ENCODE measurements at places on chromosomes 16 and 17. TPM values are rescaled to one million over a fixed set of nuclear protein-coding genes. Genes with fewer than 3 reads are reported as not detected.

The KIAA0513 gene
- total RNA-seq, result 21.7 TPM

The CBX2 gene
- 3.4 TPM for total RNA-seq

The CDK5R1 gene
- 1.6 TPM for total RNA-seq

The PABPN1L gene
- not detected for total RNA-seq

The MRTFB gene
- 54.7 TPM for total RNA-seq

DNA sequence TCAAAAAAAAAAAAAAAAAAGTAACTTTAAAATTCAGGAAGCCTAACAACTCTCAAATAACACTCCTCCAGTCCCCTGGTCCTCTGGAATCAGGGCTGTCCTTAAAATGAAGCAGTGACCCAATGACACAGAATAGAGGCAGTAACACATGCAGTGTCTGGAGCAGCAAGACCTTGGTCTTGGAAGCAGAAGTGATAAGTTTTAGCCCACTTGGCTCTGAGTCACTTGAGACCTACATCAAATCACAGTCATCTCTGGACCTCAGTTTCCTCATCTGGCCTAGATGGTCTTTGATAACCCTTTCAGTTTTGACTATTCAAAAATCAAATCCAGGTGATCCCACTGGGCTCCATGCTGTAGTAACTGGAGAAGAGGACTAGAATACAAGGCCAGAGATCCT lies 39.0 kb downstream of the LYRM1 start:
- H3K4me3 ChIP-seq, result no peak overlapping the region
- no peaks in the 10 kb centered on the region for H3K36me3 ChIP-seq
- H3K27me3 ChIP-seq, result no peaks in the 10 kb centered on the region

DNA sequence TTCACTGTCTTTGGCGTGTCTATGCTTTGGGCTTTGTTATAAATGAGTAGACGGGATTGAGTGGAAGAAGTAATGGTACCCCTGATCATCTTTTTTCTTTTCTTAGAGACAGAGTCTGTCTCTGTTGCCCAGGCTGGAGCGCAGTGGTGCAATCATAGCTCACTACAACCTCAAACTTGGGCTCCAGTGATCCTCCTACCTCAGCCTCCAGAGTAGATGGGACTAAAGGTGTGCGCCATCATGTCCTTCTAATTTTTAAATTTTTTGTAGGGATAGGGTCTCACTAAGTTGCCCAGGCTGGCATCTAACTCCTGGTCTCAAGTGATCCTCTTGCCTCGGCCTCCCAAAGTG lies 14.9 kb upstream of the GPRC5B start:
- no peaks in the 10 kb centered on the region for H3K4me1 ChIP-seq
- H3K27me3 ChIP-seq, result no peaks in the 10 kb centered on the region

- no peaks in the 10 kb centered on the region for H3K36me3 ChIP-seq
- H3K27me3 ChIP-seq, result peaks cover 22% of the 10 kb centered on the region
- no peak for DNase-seq
These were observed 79.8 kb upstream of the TMEM132E start for GRCh38 chr17:34499576-34499975.

- H3K36me3 ChIP-seq, result no peaks in the 10 kb centered on the region
- H3K27me3 ChIP-seq, result no peaks in the 10 kb centered on the region
- no peak overlapping the region for H3K27ac ChIP-seq
- DNase-seq, result no peak
These were observed 407.3 kb downstream of the UTP18 start for GRCh38 chr17:51667706-51668083.

GRCh38 chr16:58339452-58339981 lies 44.7 kb upstream of the PRSS54 start:
- no peak overlapping the region for H3K4me3 ChIP-seq
- DNase-seq, result no peak
- no peak overlapping the region for H3K27ac ChIP-seq

DNA sequence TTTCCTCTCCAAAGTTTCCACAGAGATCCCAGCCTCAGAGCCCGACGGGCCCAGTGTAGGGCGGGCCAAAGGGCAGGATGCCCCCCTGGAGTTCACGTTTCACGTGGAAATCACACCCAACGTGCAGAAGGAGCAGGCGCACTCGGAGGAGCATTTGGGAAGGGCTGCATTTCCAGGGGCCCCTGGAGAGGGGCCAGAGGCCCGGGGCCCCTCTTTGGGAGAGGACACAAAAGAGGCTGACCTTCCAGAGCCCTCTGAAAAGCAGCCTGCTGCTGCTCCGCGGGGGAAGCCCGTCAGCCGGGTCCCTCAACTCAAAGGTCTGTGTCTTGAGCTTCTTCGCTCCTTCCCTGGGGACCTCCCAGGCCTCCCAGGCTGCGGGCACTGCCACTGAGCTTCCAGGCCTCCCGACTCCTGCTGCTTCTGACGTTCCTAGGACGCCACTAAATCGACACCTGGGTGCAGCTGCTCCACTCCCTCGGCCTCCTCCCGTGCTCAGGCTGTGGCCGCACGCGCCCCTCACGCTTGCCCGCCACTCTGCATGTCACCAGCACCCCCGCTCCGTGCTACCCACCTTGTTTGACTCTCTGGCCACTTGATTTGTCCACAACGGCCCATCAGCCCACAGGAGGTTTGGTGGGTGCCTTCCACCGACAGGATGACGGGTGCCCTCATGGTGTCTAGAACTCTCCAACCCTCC lies 15.3 kb upstream of the STH start:
- H3K4me3 ChIP-seq, result no peak overlapping the region
- no peaks in the 10 kb centered on the region for H3K27me3 ChIP-seq
- no peak for DNase-seq
- no peak overlapping the region for H3K27ac ChIP-seq
- H3K36me3 ChIP-seq, result no peaks in the 10 kb centered on the region
- no peaks in the 10 kb centered on the region for H3K4me1 ChIP-seq

GRCh38 chr17:6078458-6078871 lies 8.3 kb downstream of the WSCD1 start:
- H3K4me3 ChIP-seq, result no peak overlapping the region
- H3K4me1 ChIP-seq, result no peaks in the 10 kb centered on the region
- H3K36me3 ChIP-seq, result no peaks in the 10 kb centered on the region
- no peak for DNase-seq

GRCh38 chr17:4124999-4125398 lies 17.8 kb downstream of the ZZEF1 start:
- DNase-seq, result no peak
- H3K4me1 ChIP-seq, result peaks cover 7% of the 10 kb centered on the region
- no peak overlapping the region for H3K27ac ChIP-seq

DNA sequence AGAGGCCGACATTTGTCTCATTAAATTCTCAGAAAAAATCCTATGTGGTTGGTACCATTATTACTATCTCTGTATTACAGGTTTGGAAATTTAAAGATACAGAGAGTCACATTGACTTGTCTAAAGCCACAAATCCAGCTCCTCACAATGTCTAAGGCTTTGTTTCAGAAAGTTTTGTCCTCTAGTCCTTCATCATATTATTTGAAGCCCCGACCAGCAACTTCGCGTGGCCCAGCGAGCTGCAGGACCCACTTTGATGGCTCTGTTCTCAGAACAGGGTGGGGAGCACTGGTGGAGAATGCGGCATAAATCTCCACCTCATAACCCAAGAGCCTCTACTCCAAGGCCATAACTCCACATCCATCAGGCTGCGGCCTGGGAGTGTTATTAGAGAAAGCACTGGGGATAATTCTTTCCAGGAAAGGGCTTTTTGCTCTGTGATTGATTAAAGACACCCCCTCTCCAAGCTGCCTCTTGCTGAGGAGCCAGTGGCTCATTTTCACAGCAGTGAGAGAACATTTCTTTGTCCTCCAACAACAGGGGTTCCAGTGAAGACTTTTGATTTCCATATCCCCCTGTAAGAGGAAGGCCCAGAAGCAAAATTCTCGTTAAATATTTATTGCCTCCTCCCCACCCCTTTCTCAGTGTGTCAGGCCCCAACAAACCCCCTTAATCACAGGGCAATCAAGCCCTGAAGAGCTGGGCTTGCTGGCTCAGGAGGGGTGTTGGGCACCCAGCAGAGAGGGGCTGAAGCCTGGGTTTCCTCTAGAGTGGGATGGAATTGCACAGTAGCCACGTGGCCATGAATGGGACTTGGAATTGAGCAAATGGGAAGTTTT lies 113.7 kb upstream of the CDH11 start:
- H3K4me1 ChIP-seq, result no peaks in the 10 kb centered on the region
- no peaks in the 10 kb centered on the region for H3K27me3 ChIP-seq
- no peak for DNase-seq

- no peaks in the 10 kb centered on the region for H3K36me3 ChIP-seq
- no peaks in the 10 kb centered on the region for H3K27me3 ChIP-seq
- no peaks in the 10 kb centered on the region for H3K4me1 ChIP-seq
- no peak overlapping the region for H3K27ac ChIP-seq
- H3K4me3 ChIP-seq, result no peak overlapping the region
These were observed 98.8 kb downstream of the WWOX start for GRCh38 chr16:78198288-78198687.

DNA sequence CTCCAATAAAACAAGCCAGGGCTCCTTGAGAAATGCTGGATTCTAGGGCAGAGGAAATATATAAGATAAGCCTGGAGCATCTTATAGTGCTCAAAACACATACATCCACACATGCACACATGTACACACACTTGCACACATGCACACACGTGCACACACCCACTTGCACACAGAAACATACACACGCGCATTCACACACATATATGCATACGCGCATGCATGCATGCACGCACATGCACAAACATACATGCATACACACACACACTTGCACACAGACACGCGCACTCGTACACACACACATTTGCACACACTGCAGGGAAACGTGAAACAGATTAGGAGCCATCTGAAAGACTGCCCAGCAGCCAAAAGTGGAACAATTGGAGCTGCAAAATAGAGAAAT lies 8.0 kb upstream of the ENPP7 start:
- H3K27me3 ChIP-seq, result no peaks in the 10 kb centered on the region
- DNase-seq, result no peak
- no peak overlapping the region for H3K4me3 ChIP-seq
- no peaks in the 10 kb centered on the region for H3K4me1 ChIP-seq

DNA sequence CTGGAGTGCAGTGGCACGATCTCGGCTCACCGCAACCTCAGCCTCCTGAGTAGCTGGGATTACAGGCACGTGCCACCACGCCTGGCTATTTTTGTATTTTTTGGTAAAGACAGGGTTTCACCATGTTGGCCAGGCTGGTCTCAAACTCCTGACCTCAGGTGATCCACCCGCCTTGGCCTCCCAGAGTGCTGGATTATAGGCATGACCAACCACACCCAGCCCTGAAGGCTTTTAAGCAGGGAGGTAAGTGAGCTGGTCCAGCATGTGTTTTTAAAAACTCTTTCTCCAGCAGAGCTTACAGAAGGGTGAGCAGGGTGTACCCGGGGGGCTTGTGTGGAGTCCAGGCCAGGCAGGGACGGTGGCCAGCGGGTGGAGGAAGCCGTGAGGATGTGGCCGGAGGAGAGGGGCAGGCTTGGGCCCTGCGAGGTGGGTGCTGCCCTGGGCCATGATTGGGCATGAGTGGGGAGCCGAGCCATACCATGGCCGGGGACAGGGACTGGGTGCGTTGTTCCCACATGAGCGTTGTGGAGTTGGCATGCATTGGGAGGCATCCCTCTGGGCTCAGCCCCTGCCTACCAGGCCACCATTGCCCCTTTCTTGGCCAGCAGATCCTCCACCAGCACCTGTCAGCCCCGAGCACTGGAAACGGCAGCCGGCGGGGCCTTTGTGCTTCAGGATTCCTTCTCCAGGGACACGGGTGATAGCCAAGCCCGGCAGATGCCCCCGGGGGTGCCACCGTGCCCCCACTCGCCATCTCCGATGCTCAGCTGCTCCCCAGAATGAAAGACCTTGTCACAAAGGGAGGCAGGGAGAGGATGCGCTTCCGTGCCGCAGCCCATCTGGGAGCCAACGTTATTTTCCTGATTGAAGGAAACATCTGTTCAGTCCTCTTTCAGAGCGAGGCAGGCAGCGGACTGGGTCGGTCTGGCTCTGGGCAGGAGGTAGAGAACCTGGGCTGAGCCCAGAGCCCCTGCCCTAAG lies 64.5 kb downstream of the RAI1 start:
- H3K27ac ChIP-seq, result no peak overlapping the region
- peaks cover 28% of the 10 kb centered on the region for H3K4me1 ChIP-seq
- H3K4me3 ChIP-seq, result no peak overlapping the region
- H3K27me3 ChIP-seq, result no peaks in the 10 kb centered on the region

GRCh38 chr16:62870554-62870953 lies 834.3 kb upstream of the CDH8 start:
- no peaks in the 10 kb centered on the region for H3K27me3 ChIP-seq
- H3K4me1 ChIP-seq, result no peaks in the 10 kb centered on the region
- H3K27ac ChIP-seq, result no peak overlapping the region
